ENCODE measurements at places on chromosomes 7 and 10.
A peak's percentile ranks its signal among the peaks of the same experiment; 100 is the strongest.

DNA sequence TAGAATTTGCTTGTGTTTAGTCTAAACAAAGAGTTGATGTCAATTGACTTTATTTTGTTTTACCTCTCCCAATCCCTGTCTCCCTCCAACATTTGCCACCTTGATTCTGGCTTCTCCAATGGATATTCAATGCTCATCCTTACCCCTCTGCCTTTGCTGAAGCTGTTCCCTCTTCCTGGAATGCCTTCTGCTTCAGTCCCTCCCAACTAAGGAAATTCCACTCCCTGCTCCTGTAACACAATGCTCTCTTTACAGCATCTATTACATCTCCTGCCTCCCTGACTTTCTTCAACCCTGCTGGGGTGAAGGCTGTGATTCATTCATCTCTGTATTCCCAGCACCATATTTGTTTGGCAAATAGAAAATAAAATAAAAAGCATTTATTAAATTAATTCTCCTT lies 34.5 kb upstream of the TAC1 start:
- no peaks in the 10 kb centered on the region for H3K4me1 ChIP-seq
- H3K27ac ChIP-seq: no peak overlapping the region
- H3K36me3 ChIP-seq: no peaks in the 10 kb centered on the region
- H3K4me3 ChIP-seq: no peak overlapping the region

GRCh38 chr7:41107938-41108448 lies 594.9 kb downstream of the INHBA start:
- H3K36me3 ChIP-seq: no peaks in the 10 kb centered on the region
- DNase-seq: no peak
- H3K4me3 ChIP-seq: no peak overlapping the region
- no peaks in the 10 kb centered on the region for H3K4me1 ChIP-seq
- no peaks in the 10 kb centered on the region for H3K27me3 ChIP-seq
- H3K27ac ChIP-seq: no peak overlapping the region

- H3K27me3 ChIP-seq: no peaks in the 10 kb centered on the region
- H3K27ac ChIP-seq: no peak overlapping the region
- no peaks in the 10 kb centered on the region for H3K36me3 ChIP-seq
- no peak for DNase-seq
- no peaks in the 10 kb centered on the region for H3K4me1 ChIP-seq
Measured at GRCh38 chr10:10530313-10530712, 487.4 kb upstream of the CELF2 start.

DNA sequence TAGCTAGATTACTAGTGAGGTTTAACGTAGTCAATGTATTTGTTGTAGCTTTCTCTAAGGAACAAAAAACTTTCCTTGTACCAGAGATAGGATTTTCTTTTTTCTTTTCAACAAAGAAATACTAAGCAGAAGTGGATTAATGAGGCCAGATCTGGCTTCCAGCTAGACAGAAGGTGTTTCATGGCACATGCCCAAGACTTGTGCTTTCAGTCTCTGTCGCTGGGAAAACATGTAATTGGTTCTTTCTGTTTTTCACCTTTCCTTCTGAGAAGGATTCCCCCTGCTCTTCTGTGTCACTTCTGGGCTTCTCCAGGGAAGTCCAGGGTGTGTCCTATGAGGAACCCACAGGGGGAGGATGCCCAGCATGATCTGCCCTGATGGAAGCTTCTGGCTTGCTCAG lies 492.2 kb downstream of the CCSER2 start:
- H3K4me3 ChIP-seq: no peak overlapping the region
- H3K27me3 ChIP-seq: no peaks in the 10 kb centered on the region
- H3K36me3 ChIP-seq: no peaks in the 10 kb centered on the region
- no peak overlapping the region for H3K27ac ChIP-seq

GRCh38 chr7:27112361-27112760 lies 9.9 kb upstream of the HOXA2 start:
- no peak overlapping the region for H3K27ac ChIP-seq
- H3K27me3 ChIP-seq: no peaks in the 10 kb centered on the region
- no peak overlapping the region for H3K4me3 ChIP-seq

- H3K4me3 ChIP-seq: peak overlapping the region; percentile 70
- H3K36me3 ChIP-seq: no peaks in the 10 kb centered on the region
- H3K27me3 ChIP-seq: peaks cover 38% of the 10 kb centered on the region
- DNase-seq: peak; percentile 38
Measured at GRCh38 chr10:101120884-101121653, 10.0 kb upstream of the TLX1 start.

GRCh38 chr10:77357611-77358310 lies 279.8 kb downstream of the KCNMA1 start:
- no peak overlapping the region for H3K4me3 ChIP-seq
- H3K36me3 ChIP-seq: no peaks in the 10 kb centered on the region

DNA sequence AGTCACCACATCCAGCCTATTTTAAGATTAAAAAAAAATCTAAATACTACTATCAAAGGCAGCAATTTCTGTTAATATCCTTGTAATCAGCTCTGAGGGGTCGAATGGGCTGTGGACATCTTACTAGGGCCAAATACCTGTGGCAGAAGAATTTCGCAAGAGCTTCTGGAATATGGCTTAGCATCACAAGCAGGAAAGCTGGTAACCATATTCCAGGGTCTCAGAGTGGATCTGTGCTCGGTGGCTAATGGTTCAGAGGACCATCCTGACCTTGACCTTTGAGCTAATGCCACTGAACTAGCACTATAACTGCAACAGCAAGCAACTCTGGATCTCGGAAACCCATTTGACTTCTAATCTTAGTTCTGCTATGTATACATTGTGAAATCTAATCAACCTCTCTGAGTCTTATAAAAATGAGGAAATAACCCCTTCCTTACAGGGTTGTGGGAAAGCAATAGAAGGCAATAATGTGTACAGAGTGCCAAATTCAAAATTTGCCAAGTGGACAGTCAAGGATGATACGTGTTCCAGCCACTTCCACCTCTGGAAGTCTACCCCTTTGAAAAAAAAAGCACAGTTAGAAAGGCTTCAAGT lies 65.5 kb downstream of the CYP26A1 start:
- no peaks in the 10 kb centered on the region for H3K4me1 ChIP-seq
- H3K27ac ChIP-seq: no peak overlapping the region
- no peaks in the 10 kb centered on the region for H3K27me3 ChIP-seq
- no peak overlapping the region for H3K4me3 ChIP-seq

GRCh38 chr7:41832941-41833340 lies 130.1 kb upstream of the INHBA start:
- H3K36me3 ChIP-seq: no peaks in the 10 kb centered on the region
- H3K27me3 ChIP-seq: no peaks in the 10 kb centered on the region
- H3K27ac ChIP-seq: no peak overlapping the region

DNA sequence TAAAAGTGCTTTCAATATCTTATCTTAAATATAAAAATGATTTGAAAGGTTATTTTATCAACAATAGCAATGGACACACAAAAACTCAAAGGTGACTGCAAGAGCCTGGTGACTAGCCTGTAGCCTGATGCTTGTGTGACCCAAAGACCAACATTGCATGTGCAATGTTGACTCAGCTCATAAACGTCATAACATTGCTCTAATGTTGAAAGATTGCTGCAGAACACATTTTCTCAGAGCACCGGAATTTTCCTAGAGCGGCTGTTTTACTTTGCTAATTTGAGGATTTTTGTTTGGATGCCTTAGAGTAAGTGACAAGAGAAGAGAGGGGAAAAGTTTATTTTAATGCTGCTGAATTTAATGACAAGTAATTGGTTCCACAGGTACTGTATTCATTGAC lies 107.1 kb downstream of the RAB18 start:
- H3K4me3 ChIP-seq: no peak overlapping the region
- H3K36me3 ChIP-seq: no peaks in the 10 kb centered on the region
- DNase-seq: no peak

GRCh38 chr10:120984221-120984620 lies 133.1 kb downstream of the WDR11 start:
- no peak for DNase-seq
- H3K4me3 ChIP-seq: no peak overlapping the region
- H3K27ac ChIP-seq: no peak overlapping the region
- no peaks in the 10 kb centered on the region for H3K27me3 ChIP-seq

- DNase-seq: no peak
- no peaks in the 10 kb centered on the region for H3K36me3 ChIP-seq
- no peaks in the 10 kb centered on the region for H3K27me3 ChIP-seq
- no peak overlapping the region for H3K27ac ChIP-seq
Measured at GRCh38 chr10:78931321-78932053, 137.3 kb upstream of the ZMIZ1 start.

- DNase-seq: no peak
- no peaks in the 10 kb centered on the region for H3K4me1 ChIP-seq
- H3K4me3 ChIP-seq: no peak overlapping the region
- H3K27ac ChIP-seq: no peak overlapping the region
- H3K36me3 ChIP-seq: no peaks in the 10 kb centered on the region
- H3K27me3 ChIP-seq: no peaks in the 10 kb centered on the region
Measured at GRCh38 chr7:15751191-15751701, 64.8 kb upstream of the MEOX2 start.
